MCF 10A (cell line): ENCODE measurements at places on chromosomes 2 and 18. TPM values are rescaled to one million over a fixed set of nuclear protein-coding genes. Genes with fewer than 3 reads are reported as not detected.

- H3K4me3 ChIP-seq: no peak overlapping the region
- H3K36me3 ChIP-seq: peaks cover 31% of the 10 kb centered on the region
- no peak for DNase-seq
These were observed 29.5 kb downstream of the SLC39A10 start for GRCh38 chr2:195686564-195686963.

- DNase-seq: no peak
- H3K27ac ChIP-seq: no peak overlapping the region
- H3K4me1 ChIP-seq: peaks cover 5% of the 10 kb centered on the region
- no peak overlapping the region for H3K4me3 ChIP-seq
- H3K27me3 ChIP-seq: no peaks in the 10 kb centered on the region
These were observed 44.1 kb downstream of the CD28 start for GRCh38 chr2:203750346-203751068.

DNA sequence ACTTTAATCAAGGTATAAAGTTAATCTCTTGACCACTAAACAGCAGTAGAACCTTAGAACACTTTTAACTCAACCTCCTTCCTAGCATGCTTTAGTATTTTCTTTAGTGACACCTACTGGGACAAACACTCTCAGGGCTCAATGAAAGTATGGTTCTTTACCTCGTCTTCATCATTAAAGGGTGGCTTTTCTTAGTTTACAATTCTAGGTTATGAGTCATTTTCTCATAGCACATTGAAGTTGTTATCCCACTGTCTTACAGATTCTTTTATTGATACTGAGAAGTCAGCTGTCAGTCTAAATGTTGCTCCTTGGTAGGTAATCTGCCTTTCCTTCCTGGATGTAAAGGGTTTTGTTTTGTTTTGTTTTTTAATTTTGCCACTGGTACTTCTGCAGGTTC lies 38.0 kb downstream of the SIGLEC15 start:
- DNase-seq: no peak
- H3K27me3 ChIP-seq: no peaks in the 10 kb centered on the region
- H3K4me3 ChIP-seq: no peak overlapping the region

KCNS3 gene
- 0.84 and 1.7 TPM in 2 replicates for total RNA-seq

ALK gene
- 0.07 TPM in 1 of 2 replicates, not detected in the other for total RNA-seq

ABCG8 gene
- not detected in 2 replicates for total RNA-seq

SPATA3 gene
- not detected in 2 replicates for total RNA-seq
